ENCODE measurements at places on chromosomes 6 and 20. TPM values are rescaled to one million over a fixed set of nuclear protein-coding genes. Genes with fewer than 3 reads are reported as not detected.

DNA sequence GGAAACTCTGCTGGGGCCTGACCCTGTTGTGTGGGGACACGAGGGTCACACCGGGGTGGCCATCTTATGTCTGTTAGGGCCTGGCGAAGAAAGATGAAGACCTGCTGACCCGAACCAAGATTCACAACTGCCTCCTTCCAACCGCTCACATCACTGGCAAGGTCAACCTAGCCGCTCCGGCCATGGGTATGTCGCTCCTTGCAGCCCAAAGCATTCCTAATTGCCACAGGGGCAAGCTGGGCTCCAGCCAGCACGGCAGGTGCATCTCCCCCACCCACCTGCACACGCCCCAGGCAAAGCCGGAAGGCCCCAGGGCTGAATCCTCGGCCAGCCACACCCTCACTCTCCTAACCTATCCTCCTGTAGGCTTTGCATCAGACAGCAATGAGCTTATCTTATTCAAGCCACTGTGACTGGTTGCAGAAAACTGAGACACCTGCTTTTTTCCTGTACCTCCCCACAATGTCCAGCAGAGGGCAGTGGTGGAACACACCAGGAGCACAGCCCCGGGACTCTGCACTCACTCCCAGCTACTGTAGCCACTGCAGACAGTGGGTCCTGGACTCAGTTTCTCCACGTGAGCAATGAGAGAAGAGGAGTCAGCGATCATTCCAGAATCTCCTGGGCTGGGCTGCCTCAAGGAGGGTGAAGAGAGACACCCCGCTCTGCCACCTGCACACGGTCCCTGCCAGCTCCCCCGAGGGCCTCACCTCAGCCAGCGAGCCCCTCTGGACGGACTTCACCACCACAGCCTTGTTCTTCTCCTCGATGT lies 170.2 kb downstream of the PREX1 start:
- peak; percentile 50 for DNase-seq

GRCh38 chr20:45872626-45873025 lies 8.4 kb upstream of the ZSWIM1 start:
- no peak for DNase-seq

DNA sequence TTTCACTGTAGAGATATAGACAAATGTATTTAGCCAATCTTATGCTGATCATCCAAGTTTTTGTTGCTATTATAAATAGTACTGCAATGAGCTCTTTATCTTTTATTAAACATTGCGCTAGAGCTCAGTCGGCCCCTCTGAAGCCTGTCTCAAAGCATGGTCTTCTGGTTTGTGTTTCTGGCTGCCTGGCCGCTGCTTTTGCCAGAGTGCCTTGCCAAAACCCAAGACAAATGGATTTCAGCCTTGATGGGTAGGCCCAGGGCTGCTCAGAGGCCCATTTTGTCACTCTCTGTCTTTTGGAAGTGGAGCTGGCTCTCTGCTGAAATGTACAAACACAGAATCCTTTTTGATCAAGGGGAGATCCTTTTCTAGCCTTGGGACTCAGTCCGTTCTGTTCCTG lies 102.9 kb upstream of the KCNG1 start:
- DNase-seq: no peak

The DACT2 gene
- 4.0 TPM for total RNA-seq

DNA sequence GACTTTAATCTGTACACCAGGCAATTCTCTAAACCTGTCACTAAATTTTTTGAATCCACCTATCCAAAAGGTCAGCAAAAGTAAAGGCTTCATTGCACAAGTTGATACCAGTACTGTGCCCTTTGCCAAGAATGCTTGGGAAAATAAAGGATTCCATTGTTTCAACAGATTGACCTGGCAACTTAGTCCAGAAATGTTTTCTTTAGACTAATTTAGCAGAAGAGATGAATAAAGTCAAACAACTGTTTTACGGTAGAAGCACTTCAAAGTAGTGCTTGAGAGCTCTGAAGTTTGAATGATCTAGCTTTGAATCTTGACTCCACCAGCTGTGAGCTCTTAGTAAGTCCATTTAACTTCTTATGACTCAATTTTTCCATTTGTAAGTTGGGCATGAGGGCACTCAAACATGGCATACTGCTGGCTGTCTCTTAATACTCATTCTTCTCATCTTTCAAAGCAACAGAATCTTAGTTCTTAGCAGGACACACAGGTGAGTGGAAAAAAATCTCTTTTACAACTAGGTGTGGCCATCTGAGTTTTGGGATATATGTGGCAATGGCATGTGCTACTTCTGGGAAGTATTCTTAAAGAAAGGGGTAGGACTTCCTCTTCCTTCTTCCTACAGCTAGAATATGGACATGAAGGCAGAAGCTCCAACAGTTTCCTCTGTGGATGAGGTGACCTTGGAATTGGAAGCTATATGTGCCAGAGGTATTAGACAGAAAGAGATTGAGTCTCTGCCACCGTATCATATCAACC lies 55.9 kb upstream of the LOC128125822 start:
- DNase-seq: no peak

DNA sequence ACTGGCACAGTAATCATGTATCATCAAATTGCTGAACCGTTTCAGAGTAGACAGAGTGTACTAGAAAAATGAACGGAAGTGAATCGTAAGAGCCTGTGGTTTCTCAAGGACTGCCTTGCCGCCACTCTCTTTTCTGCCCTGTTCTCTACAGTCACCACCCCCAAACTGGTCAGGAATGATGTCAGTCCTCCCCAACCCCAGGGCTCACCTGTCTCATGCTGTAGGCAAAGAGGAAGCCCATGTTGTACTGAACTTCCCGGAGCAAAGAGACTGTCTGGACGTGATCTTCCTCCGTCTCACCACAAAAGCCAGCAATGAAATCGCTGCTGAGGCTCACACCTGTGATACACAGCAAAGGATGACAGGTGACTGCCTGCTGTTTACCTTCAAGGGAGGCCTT lies 31.0 kb downstream of the CDK5RAP1 start:
- DNase-seq: no peak
